ENCODE measurements at places on chromosomes 1 and 21.

DNA sequence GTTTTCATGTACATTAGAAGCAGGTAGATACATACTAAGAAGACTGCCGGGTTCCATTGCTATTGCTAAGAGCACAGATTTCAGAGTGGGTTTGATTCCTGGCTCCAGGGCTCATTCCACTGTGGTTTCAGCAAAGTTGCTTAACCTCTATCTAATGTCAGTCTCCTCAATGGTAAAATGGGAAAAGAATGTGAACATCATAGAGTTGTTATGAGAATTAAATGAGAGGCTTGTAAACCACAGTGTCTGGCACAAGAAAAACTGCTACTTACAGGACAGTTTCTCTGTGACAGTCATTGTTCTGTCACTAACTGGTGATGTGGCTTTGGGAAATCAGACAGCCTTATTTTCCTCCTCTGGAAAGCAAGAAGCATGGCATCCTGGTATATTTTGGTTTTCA is 10.7 kb upstream of the PLXNA2 start:
- DNase-seq, result no peak

DNA sequence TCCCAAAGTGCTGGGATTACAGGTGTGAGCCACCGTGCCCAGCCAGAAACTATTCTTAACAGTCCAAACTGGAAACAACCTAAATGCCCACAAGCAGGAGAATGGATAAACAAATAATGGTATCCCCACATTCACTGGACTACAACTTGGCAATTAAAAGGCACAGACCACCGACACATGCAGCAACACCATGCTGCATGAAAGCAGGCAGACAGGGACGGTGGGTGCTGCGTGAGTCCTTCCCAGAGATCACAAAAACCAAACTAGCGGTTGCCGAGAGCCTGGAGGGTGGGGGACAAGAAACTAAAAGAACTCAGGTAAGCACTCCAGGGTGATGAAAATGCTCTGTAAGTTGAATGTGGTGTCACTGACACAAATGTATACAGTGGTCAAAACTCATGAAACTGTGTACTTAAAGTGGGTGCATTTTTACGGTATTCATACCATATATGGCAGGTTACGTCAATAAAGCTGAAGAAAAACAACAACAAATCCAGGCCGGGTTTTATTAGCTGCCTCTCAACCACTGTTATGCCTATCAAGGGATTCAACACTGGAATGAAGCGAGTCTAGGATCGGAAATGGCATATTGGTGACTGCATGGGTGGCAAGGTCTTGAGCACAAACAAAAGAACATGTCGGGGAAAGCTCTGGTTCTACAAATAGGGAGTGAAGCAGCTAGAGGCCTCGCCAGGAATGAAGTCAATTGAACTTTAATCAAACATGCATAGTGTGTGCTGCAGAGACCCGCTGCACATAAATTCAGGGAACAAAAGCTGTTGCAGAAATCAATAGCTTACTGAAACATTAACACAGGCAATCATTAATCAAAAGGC is 52.4 kb downstream of the SLC45A1 start:
- DNase-seq, result peak; percentile 47

GRCh38 chr1:42369471-42369870 is 11.1 kb upstream of the RIMKLA start:
- DNase-seq, result no peak

GRCh38 chr1:1755852-1756251 is 22.4 kb downstream of the NADK start:
- DNase-seq, result no peak

GRCh38 chr1:180444522-180444921 is 57.9 kb downstream of the ACBD6 start:
- DNase-seq, result no peak

DNA sequence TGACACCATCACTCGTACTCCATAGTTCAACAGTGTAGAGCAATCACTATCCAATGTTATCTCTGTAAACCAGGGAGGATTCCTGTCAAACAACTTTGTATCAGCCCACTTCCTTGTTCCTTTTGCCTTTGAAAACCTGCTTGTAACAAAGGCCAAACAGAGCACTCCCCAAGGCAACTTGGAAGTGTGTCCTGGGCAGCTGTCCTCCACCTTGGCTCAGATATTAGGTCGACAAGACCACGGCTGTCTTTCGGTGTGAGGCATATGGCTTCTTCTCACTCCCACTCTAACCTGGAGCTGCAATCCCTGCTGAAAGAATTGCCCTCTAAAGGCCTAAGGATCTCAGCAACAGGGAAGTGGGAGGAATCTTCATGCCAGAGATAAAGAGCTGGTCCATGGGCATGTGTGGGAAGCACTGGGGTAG is 66.7 kb downstream of the ITPKB start:
- no peak for DNase-seq

- DNase-seq, result no peak
Observed at GRCh38 chr1:212607206-212607912, 1.2 kb upstream of the ATF3 start.

DNA sequence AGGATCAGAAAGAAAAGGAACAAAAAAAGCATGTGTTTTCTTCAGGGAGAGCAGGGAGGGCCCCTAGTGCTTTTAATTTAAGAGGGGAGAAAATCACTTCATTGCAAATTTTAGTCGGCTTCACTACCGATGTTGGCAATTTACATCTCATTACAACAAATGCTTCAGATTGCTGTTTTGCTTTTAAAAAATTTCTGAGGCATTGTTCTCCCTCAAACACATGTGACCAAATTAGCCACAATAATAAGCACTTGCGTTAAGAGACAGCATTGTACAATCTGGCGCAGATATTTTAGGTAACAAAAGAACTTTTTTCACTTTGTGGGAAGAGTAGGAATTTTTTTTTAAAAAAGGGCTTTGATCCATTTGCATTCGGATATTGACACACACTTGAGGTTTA is 29.8 kb downstream of the BEND5 start:
- DNase-seq, result peak; percentile 31

- DNase-seq, result no peak
Observed at GRCh38 chr1:42963378-42964043, 4.8 kb upstream of the SLC2A1 start.

- no peak for DNase-seq
Observed at GRCh38 chr1:226735576-226735975, 3.5 kb downstream of the ITPKB start.

- DNase-seq, result no peak
Observed at GRCh38 chr1:82125119-82125518, 324.4 kb downstream of the ADGRL2 start.

- no peak for DNase-seq
Observed at GRCh38 chr1:10630661-10631120, 155.9 kb downstream of the PEX14 start.

GRCh38 chr1:91836331-91837040 is 49.5 kb downstream of the TGFBR3 start:
- no peak for DNase-seq

DNA sequence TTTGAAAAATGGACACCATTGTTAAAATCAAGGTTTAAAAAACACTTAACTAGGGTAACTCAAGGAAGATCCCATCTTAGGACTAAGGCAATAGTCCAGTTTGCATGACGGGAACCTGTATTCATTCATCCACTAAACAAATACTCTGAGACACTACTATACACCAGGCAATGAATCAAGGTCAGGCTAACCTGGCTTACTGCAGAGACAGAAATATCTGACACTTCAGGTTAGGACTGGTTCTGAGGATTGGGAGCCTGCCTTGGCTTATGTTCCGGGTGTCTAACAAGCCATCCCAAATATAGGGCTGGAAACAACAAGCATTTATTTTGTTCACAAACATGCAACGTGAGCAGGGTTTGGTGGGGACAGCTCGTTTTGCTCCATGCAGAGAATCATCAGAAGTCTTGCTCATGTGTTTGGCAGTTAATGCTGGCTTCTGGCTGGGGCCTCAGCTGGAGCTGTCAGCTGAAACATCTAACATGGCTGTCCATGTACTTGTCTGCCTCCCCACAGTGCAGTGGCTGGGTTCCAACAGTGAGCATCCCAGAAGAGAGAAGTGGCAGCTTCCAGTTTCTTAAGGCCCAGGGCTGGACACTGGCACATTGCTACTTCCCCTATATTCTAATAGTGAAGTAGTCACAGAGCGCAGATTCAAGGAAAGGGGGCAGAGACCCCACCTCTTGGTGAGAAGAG is 37.0 kb upstream of the CAMK1G start:
- no peak for DNase-seq
